ENCODE measurements at places on chromosomes 6 and 20.

GRCh38 chr6:38687043-38687353, 15.9 kb downstream of the GLO1 start:
- no peak for DNase-seq

DNA sequence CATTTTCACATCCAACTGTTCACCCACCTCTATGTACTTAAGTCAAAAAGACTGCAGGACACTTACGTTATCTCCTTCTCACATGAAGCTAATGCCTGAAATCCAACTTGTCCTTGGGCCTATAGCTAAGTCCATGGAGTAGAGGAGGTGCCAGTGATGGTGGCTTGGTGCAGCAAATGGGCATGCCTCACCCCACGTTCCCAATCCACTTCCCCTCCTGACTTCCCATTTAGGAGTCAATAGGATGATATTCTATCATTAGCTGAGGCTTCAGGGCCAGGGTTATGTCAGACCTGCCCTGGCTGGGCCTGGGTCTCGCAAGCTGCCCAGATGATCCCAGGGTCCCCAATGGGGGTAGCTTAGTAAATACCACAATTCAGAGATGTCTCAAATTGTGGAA, 410.4 kb downstream of the MAFB start:
- DNase-seq = no peak

GRCh38 chr6:126170978-126171382, 168.9 kb upstream of the CENPW start:
- DNase-seq = peak; percentile 37

GRCh38 chr6:24458941-24459340, 30.4 kb downstream of the GPLD1 start:
- no peak for DNase-seq

GRCh38 chr6:37709932-37710555, 12.4 kb upstream of the MDGA1 start:
- no peak for DNase-seq

DNA sequence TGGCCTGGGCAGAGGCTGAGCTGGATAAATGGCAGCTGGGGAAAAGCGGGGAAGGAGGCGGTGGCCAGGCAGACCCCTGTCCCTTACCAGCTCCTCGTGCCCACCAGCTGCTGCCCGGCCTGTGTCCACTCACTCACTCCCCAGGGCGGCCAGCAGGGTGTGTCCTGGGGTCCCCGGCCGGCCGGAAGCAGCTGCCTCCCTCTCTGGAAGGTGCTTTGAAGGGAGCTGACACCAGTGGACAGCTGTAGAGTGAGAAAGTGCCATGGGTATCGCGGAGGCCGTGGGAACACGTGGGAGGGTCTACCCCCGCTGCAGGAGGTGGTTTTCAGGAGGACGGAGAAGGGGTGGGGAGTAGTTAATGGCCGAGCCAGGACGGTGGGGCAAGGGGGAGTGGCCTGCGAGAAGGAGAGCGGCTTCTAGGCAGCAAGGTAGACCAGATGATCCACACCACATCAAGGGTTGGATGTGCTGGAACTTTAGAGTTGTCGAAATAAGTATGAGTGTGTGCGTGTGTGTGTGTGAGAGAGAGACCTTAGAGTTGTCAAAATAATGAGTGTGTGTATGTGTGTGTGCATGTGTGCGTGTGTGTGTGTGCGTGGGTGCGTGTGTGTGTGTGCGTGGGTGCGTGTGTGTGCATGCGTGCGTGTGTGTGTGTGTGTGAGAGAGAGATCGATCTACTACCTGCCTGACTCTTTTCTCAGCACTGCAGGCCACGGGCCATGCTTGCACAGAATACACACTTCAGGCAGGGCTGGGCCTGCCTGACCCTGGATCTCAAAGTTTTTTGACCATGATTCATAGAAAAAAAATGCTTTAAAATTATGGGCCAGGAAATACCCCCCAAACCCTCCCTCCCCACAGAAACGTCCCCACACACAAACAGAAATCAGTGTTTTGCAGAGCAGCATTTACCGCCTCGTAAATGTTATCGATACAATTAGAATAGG, 43.9 kb downstream of the CDH4 start:
- DNase-seq = peak; percentile 18

DNA sequence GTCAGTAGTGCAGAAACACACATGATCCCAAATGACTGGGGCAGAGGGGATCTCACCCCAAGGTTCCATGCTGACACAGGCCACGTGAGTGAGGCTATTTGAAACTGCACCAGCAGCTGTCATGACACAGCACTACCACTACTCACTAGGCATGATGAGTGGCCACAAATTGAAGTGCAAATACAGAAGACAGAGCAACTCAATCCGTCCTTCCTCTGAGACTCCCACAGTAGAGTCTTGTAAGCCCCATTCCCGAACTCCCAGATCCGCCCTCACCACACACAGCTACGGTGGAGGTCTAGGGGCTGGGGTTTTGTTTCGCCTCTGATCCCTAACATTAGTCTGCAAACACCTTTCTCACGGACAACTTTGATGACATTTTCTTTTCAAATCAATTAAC, 113.3 kb upstream of the NUP153 start:
- DNase-seq = no peak

- DNase-seq = peak; percentile 7
Measured at GRCh38 chr20:32638848-32639247, 34.9 kb downstream of the C20orf203 start.

DNA sequence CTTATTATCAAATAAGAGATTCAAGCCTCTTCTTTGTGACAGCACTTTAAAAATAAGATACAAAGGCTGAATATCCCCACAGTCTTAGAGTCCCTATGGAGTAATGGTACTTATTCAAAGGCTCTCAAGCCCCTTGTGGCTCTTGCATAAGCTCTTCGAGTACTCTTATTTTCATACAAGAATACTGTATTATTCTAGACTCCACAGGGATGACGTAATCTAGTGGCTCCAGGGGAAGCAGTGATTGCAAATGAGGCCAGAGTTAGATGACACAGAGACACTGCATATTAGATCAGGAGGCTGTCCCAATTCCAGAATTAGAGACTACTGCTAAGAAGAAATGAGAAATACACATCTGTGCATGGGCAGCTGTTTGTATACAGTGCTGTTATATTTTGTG, 1195.9 kb upstream of the MAP3K7 start:
- no peak for DNase-seq

DNA sequence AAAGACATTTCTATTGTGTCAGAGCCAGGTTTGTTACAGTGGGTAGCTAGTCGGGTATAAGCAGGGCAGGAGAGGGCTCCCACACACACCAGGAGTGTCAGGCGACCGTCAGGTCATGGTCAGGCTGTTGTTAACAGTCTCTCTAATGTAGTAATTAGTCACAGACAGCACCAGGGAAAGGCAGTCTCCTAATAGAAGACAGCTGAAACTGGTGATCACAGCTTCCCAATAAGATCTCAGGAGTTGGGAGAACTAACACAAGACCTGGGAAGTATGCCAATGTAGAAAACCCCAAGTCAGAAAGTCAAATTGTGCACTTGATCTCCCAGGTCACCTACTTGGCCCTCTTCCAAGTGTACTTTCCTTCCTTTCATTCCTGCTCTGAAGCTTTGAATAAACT, 53.0 kb upstream of the GPR6 start:
- DNase-seq = peak; percentile 14

GRCh38 chr20:64130271-64130670, 22.9 kb upstream of the NPBWR2 start:
- DNase-seq = no peak

- DNase-seq = peak; percentile 7
Measured at GRCh38 chr6:70520575-70520974, 46.2 kb upstream of the SDHAF4 start.

DNA sequence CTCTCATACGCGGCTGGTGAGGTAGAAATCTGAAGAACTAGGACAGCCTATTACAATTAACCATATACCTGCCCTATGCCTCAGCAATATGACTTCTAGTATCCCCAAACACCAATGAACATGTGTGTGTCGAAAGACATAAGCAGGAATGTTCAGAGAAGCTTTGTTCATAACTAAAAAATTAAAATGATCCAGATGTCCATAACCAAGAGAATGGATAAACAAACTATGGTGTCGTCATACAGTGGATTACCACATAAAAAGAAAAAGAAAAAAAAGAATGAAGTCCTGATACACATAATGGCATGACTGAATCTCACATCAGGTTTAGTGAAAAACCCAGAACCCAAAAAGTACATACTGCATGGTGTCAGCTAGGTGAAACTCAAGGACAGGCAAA, 73.9 kb downstream of the MDN1 start:
- DNase-seq = peak; percentile 68

GRCh38 chr6:3926150-3926482, 76.9 kb downstream of the FAM50B start:
- no peak for DNase-seq

DNA sequence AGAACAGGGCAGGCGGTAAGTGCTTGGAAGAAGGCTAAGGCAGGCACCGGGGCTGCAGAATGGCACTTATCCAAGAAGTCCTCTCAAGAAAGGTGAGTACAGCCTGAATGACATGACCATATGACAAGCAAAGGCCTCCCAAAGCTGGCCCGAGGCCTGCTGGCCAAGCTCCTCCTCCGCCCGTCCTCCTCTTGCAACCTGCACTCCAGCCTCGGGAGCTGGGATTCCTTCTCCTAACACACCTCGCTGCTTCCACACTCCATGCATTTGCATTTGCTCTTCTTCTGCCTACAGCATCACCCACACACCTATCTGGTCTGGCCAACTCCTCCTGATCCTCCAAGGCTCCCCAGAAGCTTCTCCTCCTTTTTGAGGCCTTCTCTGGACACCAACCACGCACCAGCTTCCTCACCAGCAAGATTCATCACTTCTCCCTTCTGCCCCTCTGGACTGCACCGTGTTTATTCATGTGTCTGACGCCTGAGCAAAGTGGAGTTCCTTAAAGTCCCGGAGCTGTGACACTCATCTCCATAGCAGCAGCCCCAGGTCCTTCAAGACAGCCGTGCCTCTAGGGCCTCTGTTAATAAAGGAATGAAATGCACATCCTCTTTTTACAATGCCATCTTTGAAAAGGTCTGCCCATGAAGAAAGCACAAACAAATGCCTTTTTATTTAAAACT, 32.3 kb downstream of the CNKSR3 start:
- DNase-seq = no peak

DNA sequence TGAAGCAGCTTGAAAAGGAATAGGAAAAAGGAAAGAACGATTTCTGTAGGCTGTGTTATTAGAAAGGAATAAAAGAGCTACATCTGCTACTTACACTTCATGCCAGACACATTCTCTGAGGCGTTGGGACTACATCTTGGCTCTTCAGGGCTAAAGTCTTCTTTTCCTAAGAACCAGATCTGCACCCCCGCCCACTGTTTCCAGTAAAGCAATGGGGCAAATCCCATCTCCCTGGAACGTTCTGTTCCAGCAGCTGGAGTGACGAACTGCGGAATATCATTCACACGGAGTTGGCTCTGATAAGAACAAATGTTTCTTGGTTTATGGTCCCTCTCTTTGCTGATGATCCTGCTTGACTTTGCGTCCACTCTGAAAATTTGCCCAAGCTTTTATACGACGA, 26.9 kb downstream of the FAM50B start:
- no peak for DNase-seq

- DNase-seq = no peak
Measured at GRCh38 chr20:38979842-38980241, 17.7 kb downstream of the DHX35 start.

GRCh38 chr6:143397227-143398222, 53.0 kb downstream of the ADAT2 start:
- peak; percentile 88 for DNase-seq

GRCh38 chr6:170053966-170054661, 236.8 kb downstream of the DLL1 start:
- DNase-seq = no peak

DNA sequence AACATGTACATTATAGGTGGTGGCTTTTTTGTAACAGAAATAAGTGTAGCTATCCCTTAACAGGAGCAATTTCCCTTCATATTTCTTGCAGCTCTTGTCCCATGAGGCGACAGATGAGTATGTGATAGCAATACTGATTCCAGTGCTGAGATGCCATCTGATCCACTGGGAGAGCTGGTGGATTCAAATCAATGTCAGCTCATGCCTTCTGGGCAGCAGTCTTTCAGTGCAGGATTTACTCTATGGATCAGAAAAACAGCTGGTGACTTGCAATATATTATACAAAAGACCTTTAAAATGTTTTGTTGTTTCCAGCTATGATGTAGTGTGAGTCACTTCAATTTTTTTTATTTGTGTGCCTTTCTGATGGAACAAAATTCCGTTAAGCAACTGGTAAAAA, 259.9 kb upstream of the SASH1 start:
- DNase-seq = no peak

GRCh38 chr6:158653577-158654354, 3.9 kb downstream of the SYTL3 start:
- no peak for DNase-seq

- DNase-seq = no peak
Measured at GRCh38 chr6:167700199-167700598, 126.5 kb upstream of the AFDN start.
